NCI-H2171 (cell line): ENCODE measurements at places on chromosomes 5 and 9.

- DNase-seq: no peak
Observed at GRCh38 chr9:132412089-132412488, 2.1 kb downstream of the CFAP77 start.

- DNase-seq: no peak
Observed at GRCh38 chr9:14960881-14961280, 50.7 kb upstream of the FREM1 start.

- DNase-seq: no peak
Observed at GRCh38 chr9:93326654-93327053, 124.8 kb upstream of the FAM120A start.

DNA sequence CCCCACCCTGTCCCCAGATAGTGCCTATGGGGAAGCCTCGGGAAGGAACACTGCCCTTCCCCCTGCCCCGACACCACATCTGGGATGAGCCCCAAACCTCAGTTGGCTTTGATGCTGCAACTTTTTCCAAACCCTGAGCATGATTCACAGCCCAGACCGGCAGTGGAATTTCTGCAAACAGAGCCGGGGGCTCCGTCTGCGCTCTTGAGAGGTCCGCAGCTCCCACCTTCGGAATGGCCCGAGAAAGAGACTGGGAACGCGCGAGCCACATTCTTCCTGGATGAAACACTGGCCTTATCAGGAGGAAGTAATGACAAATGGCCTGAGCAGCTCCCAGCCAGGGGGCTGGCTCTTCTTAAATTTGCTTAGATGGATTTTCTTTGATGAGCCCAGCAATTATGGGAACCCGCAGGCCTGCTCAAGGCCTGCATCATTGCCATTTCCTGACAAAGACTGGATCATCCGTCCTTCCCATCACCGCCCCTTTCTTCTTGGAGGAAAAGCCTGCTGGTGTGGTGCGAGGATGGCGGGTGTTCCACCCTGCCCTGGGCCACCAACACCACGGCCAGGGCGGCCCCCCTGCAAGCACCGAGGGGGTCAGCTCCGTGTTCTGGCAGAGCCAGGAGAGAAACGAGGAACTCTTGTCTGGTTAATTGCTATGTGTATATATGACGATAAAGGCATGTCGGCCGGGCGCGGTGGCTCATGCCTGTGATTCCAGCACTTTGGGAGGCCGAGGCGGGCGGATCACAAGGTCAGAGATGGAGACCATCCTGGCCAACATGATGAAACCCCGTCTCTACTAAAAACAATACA, 38.8 kb upstream of the COL5A1 start:
- no peak for DNase-seq

GRCh38 chr5:158660726-158661125, 439.0 kb downstream of the EBF1 start:
- DNase-seq: no peak

- no peak for DNase-seq
Observed at GRCh38 chr9:21828853-21829410, 26.5 kb downstream of the MTAP start.

GRCh38 chr9:129262261-129262660, 84.2 kb upstream of the IER5L start:
- DNase-seq: no peak

DNA sequence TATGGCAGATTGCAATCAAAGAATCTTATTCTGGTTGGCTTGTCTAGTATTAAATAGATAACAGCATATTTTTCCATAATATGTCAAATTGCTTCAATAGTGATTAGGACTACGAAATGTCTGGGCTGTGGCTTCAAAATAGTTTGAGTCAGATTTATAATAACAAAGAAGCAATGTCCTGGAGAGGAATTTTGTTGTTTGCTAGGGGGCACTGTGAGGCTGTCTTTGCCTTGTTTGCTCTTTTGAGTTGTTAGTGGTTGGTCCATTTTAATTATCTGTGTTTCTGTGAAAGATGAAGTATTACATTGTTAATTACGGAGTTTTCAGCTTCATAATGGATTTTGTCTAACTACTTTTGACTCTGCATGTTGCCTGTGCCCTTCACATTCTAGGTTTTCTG, 713.6 kb downstream of the TLE4 start:
- DNase-seq: no peak
